ENCODE measurements at places on chromosomes 5 and 9. TPM values are rescaled to one million over a fixed set of nuclear protein-coding genes. Genes with fewer than 3 reads are reported as not detected.

ENTPD8 gene
- total RNA-seq = not detected

PFN3 gene
- total RNA-seq = not detected

TLR4 gene
- total RNA-seq = 9.3 TPM

- DNase-seq = no peak
- no peaks in the 10 kb centered on the region for H3K27me3 ChIP-seq
- H3K4me3 ChIP-seq = no peak overlapping the region
These were observed 4.4 kb upstream of the FER start for GRCh38 chr5:108743319-108743718.

GRCh38 chr5:140054086-140054689, 11.1 kb upstream of the NRG2 start:
- no peaks in the 10 kb centered on the region for H3K4me1 ChIP-seq
- H3K36me3 ChIP-seq = no peaks in the 10 kb centered on the region
- H3K27ac ChIP-seq = no peak overlapping the region
- no peak overlapping the region for H3K4me3 ChIP-seq

DNA sequence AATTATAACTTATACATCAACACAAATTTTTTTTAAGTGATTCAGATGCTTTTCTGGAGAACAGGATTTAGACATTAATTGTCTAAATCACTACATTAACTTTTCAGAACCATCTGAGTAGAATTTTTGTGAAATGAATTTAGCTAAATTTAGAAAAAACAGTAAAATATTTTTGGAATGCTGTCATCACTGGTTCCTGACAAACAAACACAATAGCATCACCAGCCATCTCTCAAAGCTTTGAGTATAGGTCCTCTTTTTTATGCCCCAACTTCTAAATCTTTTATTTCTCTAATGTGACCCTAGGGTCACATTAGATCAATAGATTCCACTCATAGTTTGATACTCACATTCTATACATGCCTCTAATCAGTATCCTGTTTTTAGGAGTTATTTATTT, 104.6 kb downstream of the PRR16 start:
- H3K27me3 ChIP-seq = no peaks in the 10 kb centered on the region
- DNase-seq = no peak
- no peak overlapping the region for H3K4me3 ChIP-seq
- H3K4me1 ChIP-seq = no peaks in the 10 kb centered on the region
- H3K36me3 ChIP-seq = no peaks in the 10 kb centered on the region

GRCh38 chr9:96289392-96289791, 12.6 kb downstream of the HSD17B3 start:
- no peaks in the 10 kb centered on the region for H3K4me1 ChIP-seq
- no peaks in the 10 kb centered on the region for H3K36me3 ChIP-seq
- no peak overlapping the region for H3K27ac ChIP-seq

DNA sequence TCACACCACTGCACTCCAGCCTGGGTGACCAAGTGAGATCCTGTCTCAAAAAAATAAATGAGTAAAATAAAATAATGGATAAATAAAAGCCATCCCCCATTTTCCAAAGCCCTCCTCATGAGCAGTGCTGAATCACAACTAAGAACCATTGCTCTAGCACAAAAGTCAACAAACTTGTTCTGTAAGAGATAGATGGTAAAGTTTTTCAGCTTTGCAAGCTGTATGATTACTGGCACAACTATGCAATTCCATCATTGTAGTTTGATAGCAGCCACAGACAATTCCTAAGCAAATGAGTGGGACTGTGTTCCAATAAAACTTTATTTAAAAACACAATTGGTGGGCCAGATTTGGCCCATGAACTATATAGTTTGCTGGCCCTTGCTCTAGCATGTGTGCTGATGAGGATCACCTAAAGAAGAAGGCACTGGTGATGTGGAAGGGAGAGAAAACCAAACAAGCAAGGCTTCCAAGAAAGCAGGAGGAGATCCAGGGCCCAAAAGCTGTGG, 64.6 kb downstream of the NEURL1B start:
- peaks cover 3% of the 10 kb centered on the region for H3K4me1 ChIP-seq
- H3K27me3 ChIP-seq = no peaks in the 10 kb centered on the region
- no peak overlapping the region for H3K4me3 ChIP-seq
- H3K36me3 ChIP-seq = no peaks in the 10 kb centered on the region
- no peak for DNase-seq
- no peak overlapping the region for H3K27ac ChIP-seq

DNA sequence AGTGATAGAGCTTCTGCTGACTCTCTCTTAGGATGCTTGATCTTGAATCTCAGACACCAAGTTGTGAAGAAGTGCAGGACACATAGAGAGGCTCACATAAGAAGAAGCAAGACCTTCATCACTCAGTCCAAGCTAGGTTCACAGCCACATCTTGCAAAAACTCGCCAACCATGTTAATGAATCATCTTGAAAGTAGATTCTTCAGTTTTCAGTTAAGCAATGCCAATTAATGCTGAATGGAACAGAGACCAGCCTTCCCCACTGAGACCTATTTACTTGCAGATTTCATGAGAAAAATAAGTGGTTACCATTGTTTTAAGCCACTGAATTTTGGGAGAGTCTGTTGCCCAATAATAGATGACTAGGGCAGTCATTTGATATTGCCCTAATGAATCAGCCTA, 217.7 kb upstream of the EDIL3 start:
- no peak overlapping the region for H3K27ac ChIP-seq
- DNase-seq = no peak
- no peak overlapping the region for H3K4me3 ChIP-seq
- no peaks in the 10 kb centered on the region for H3K36me3 ChIP-seq

DNA sequence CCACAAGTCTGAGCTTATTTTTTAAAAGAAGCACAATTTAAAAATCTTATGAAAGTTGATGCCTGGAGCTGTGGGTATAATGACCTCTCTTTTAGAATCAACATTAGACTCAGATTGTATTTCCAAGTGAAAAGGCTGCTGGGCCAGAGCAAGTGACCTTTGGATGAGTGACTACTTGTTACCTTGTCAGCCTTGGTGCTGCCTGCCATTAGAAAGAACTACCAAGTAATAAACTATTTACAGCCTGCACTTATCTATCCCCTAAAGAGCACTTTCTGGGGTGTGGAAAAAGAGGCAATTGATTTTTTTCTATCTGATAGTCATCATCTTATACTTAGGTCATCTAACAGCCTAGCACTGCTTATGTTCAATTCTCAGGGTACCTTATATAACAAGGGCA, 134.9 kb upstream of the FBXL17 start:
- H3K36me3 ChIP-seq = no peaks in the 10 kb centered on the region
- DNase-seq = no peak
- H3K4me3 ChIP-seq = no peak overlapping the region

- no peaks in the 10 kb centered on the region for H3K27me3 ChIP-seq
- DNase-seq = no peak
- H3K4me1 ChIP-seq = peaks cover 21% of the 10 kb centered on the region
These were observed 1.6 kb downstream of the KDM4C start for GRCh38 chr9:6759185-6759977.

GRCh38 chr5:59466271-59466670, 427.3 kb downstream of the PDE4D start:
- no peaks in the 10 kb centered on the region for H3K36me3 ChIP-seq
- H3K27ac ChIP-seq = no peak overlapping the region
- H3K27me3 ChIP-seq = no peaks in the 10 kb centered on the region
- H3K4me1 ChIP-seq = no peaks in the 10 kb centered on the region

GRCh38 chr5:129958581-129958980, 54.3 kb downstream of the CHSY3 start:
- no peak overlapping the region for H3K27ac ChIP-seq
- peaks cover 3% of the 10 kb centered on the region for H3K4me1 ChIP-seq
- no peak for DNase-seq
- no peak overlapping the region for H3K4me3 ChIP-seq

DNA sequence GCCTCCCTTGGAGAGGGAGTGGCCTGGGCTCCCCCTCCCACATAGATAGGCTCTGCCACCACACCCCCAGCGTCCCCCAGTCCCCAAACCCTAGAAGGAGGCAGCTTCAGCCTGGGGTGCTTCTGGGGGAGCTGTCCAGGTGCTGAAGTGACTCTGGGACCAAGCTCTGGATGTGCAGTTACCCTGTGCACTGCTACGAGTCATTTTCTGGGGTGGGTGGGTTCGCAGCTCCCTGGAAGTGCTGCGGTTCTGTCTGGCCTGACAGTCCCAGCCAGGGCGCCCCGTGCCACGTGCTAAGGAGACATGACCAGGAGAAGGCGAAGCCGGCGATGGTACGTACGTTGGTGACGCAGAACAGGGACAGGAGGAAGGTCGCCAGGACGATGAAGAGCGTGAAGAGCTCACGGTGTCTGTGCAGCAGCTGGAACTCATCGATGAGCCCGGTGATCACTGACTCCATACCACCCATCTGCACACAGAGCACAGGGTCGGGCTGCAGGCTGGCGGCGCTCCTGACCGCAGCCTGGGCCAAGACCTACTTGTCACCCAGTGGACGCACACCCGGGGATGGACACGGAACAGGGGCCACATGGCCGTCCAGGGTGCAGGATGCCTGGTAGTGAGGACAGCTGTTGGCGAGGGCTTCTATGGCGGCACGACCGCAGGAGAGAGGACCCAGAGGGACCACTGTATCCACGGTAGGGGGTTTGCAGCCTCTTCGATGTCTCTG, 35.7 kb downstream of the SLC6A3 start:
- no peaks in the 10 kb centered on the region for H3K36me3 ChIP-seq
- no peaks in the 10 kb centered on the region for H3K4me1 ChIP-seq
- H3K27me3 ChIP-seq = no peaks in the 10 kb centered on the region
- no peak for DNase-seq
